ENCODE measurements at places on chromosomes 2 and 18. TPM values are rescaled to one million over a fixed set of nuclear protein-coding genes. Genes with fewer than 3 reads are reported as not detected.

Gene SMAD7
- 22.9 TPM for total RNA-seq

Gene KLHL30
- 0.06 TPM for total RNA-seq

Gene ACMSD
- not detected for total RNA-seq

Gene TRIM43B
- total RNA-seq = not detected

All from A549 treated with CpdA at 1 μM for 4 hours (cell line).